ENCODE measurements at places on chromosomes 12 and 14. TPM values are rescaled to one million over a fixed set of nuclear protein-coding genes. Genes with fewer than 3 reads are reported as not detected.

GRCh38 chr12:67315661-67316060 is 46.5 kb downstream of the CAND1 start:
- H3K27me3 ChIP-seq, result no peaks in the 10 kb centered on the region
- no peak overlapping the region for H3K4me3 ChIP-seq
- H3K4me1 ChIP-seq, result peaks cover 3% of the 10 kb centered on the region

Gene RD3L
- not detected for total RNA-seq

Gene FAM90A1
- total RNA-seq, result 0.18 TPM

GRCh38 chr14:77390188-77390587 is 13.0 kb downstream of the SAMD15 start:
- no peak for DNase-seq
- H3K4me1 ChIP-seq, result no peaks in the 10 kb centered on the region
- no peak overlapping the region for H3K4me3 ChIP-seq
- H3K27ac ChIP-seq, result no peak overlapping the region
- no peaks in the 10 kb centered on the region for H3K36me3 ChIP-seq
- H3K27me3 ChIP-seq, result no peaks in the 10 kb centered on the region

- H3K4me3 ChIP-seq, result no peak overlapping the region
- H3K4me1 ChIP-seq, result no peaks in the 10 kb centered on the region
- H3K27ac ChIP-seq, result no peak overlapping the region
These were observed 44.2 kb upstream of the DCD start for GRCh38 chr12:54692353-54692752.

DNA sequence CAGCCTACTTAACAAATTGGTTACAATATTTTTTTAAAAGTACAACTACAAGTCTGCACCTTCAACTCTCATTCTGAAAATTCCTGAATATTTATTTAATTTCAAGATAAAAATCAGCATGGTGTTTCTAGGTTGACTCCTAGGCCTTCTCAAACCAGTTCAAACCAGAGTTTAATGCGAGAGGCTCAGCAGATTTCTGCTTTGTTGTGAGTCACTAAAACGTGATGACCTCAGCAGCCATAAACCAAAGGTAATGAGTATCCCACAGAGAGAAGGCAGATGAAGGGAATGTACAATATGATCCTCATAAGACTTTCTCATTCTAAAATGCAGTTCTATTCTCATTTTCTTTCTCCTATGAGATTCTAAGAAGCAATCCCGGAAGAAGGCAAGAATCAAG is 1.5 kb downstream of the PRDM4 start:
- peaks cover 5% of the 10 kb centered on the region for H3K4me1 ChIP-seq
- H3K4me3 ChIP-seq, result peak overlapping the region; percentile 79

Gene GARIN6
- total RNA-seq, result not detected

GRCh38 chr12:120012067-120012621 is 23.1 kb downstream of the BICDL1 start:
- H3K27me3 ChIP-seq, result no peaks in the 10 kb centered on the region
- no peaks in the 10 kb centered on the region for H3K4me1 ChIP-seq
- H3K36me3 ChIP-seq, result no peaks in the 10 kb centered on the region

Gene STK38L
- total RNA-seq, result 13.4 TPM

- H3K27ac ChIP-seq, result no peak overlapping the region
- no peak overlapping the region for H3K4me3 ChIP-seq
- no peaks in the 10 kb centered on the region for H3K27me3 ChIP-seq
- no peak for DNase-seq
These were observed 838.6 kb downstream of the RPS29 start for GRCh38 chr14:48747561-48748089.

DNA sequence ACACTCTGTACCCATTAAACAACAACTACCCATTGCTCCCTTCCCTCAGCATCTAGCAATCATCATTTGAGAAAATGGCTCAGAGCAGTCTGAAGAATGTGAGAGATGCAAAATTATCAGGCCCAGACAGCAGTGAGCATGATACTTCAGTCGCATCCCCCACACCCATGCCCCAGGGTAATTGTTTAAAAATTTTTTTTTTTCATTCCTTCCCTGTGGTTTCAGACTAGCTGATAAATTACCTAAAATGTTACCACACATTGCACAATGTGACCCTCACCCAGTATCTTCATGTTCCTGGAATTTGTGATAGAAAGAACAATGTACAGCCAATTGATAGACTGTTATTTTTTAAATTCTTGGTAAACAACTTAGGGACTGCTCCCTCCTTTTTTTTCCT is 11.3 kb upstream of the USP15 start:
- no peak overlapping the region for H3K27ac ChIP-seq
- no peak for DNase-seq
- H3K36me3 ChIP-seq, result no peaks in the 10 kb centered on the region
- H3K4me3 ChIP-seq, result no peak overlapping the region

DNA sequence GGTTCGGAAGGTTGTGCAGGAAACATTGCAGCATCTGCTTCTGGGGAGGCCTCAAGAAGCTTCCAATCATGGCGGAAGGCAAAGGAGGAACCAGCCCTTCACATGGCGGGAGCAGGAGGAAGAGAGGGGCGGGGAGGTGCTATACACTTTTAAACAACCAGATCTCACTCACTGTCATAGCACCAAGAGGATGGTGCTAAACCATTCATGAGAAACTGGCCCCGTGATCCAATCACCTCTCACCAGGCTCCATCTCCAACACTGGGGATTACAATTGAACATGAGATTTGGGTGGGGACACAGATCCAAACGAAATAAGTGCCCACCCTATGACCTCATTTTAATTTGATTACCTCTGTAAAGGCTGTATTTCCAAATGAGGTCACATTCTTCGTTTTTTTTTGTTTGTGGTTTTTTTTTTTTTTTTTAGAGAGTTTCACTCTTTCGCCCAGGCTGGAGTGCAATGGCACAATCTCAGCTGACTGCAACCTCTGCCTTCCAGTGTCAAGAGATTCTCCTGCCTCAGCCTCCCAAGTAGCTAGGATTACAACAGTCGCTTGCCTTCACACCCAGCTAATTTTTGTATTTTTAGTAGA is 11.4 kb upstream of the ORAI1 start:
- H3K36me3 ChIP-seq, result no peaks in the 10 kb centered on the region
- H3K4me3 ChIP-seq, result no peak overlapping the region
- DNase-seq, result no peak
- peaks cover 4% of the 10 kb centered on the region for H3K4me1 ChIP-seq

DNA sequence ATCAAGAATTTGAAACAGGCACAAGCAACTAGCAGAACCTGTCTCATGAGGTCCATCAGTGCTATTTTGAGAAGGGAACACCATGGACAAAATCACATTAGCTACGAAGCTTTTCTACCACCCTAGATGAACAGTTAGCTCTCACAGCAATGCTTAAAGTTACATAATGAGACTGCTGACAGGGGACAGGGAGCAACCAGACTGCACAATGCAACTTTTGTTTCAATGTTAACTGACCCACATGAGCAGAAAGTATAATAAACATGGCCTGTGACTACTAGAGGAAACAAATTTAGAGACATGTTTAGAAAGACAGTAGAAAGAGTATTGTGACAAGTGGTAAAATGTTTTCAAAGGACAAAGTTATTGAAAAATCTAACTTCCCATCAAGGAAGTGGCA is 282.8 kb downstream of the CEP128 start:
- no peak overlapping the region for H3K4me3 ChIP-seq
- H3K27me3 ChIP-seq, result no peaks in the 10 kb centered on the region
- H3K27ac ChIP-seq, result no peak overlapping the region
- H3K4me1 ChIP-seq, result no peaks in the 10 kb centered on the region
- H3K36me3 ChIP-seq, result no peaks in the 10 kb centered on the region

- H3K27me3 ChIP-seq, result no peaks in the 10 kb centered on the region
- no peak for DNase-seq
- H3K4me1 ChIP-seq, result peaks cover 7% of the 10 kb centered on the region
- H3K36me3 ChIP-seq, result no peaks in the 10 kb centered on the region
- peak overlapping the region; percentile 38 for H3K4me3 ChIP-seq
- no peak overlapping the region for H3K27ac ChIP-seq
These were observed 550 bp downstream of the GNG2 start for GRCh38 chr14:51860825-51861499.

GRCh38 chr14:32727832-32728231 is 210.8 kb upstream of the NPAS3 start:
- H3K4me1 ChIP-seq, result no peaks in the 10 kb centered on the region
- no peak overlapping the region for H3K27ac ChIP-seq
- H3K27me3 ChIP-seq, result no peaks in the 10 kb centered on the region
- no peak overlapping the region for H3K4me3 ChIP-seq

DNA sequence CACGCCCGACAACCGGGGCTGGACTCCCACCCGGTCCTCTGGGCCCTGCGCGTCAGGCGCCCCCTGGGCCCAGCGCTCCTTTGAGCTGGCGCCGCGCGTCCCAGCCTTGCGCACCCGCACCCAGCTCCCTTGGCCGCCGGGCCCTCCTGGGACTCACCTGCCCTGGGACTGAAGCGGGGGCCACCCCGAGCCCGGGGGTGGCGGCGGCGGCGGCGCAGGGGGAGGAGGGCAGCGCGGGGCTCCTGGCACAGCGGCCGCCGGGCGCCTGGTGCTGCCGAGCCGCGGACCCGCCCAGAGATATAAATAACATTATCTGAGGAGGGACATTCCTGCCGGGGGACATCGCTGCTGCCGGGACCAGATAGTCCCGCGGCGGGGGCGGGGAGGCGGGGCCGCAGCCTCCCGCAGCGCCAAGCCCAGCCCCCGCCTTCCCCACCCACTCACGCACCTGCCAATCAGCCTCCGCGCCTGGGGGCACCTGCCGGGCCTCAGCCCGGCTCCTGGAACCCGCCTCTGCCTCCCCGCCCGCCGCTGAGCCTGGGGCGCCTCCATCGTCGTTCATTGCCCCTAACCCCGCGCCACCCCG is at the start of gene SPTB:
Gene SPTB (minus strand): TSS at position 273 of the 586 bp plus-strand sequence. CDS start 56,813 bp downstream, outside the sequence.
- no peaks in the 10 kb centered on the region for H3K27me3 ChIP-seq
- peak within 1 kb of the TSS; percentile 37 for H3K4me3 ChIP-seq
- no peaks in the 10 kb centered on the region for H3K36me3 ChIP-seq
- no peak within 1 kb of the TSS for H3K27ac ChIP-seq

GRCh38 chr14:69664865-69665526 is 53.6 kb downstream of the SUSD6 start:
- no peaks in the 10 kb centered on the region for H3K27me3 ChIP-seq
- H3K36me3 ChIP-seq, result no peaks in the 10 kb centered on the region
- no peak overlapping the region for H3K27ac ChIP-seq
- peaks cover 31% of the 10 kb centered on the region for H3K4me1 ChIP-seq

DNA sequence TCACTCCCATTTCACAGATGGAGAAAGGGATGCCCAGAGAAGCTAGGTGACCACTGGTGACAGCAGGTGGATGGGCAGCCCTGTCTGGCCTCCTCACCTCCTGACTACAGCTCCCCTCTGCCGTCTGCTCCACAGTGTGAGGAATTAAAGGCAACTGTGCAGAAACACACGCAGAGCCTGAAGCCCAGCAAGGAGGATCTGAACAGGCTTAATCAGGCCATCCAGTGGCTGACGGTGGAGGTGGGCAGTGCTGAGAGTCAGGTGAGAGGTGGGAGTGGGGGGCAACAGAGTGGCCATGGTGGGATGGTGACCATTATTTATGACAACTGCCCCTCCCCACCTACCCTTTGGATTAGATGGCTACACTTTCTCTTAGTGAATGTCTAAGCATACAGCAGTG is 1.2 kb downstream of the KRT86 start:
- no peaks in the 10 kb centered on the region for H3K4me1 ChIP-seq
- no peak for DNase-seq
- H3K27me3 ChIP-seq, result no peaks in the 10 kb centered on the region
- no peak overlapping the region for H3K4me3 ChIP-seq

Gene CCDC177
- not detected for total RNA-seq

- no peak overlapping the region for H3K27ac ChIP-seq
- H3K27me3 ChIP-seq, result no peaks in the 10 kb centered on the region
- no peak overlapping the region for H3K4me3 ChIP-seq
- H3K36me3 ChIP-seq, result no peaks in the 10 kb centered on the region
These were observed 46.1 kb upstream of the OTOGL start for GRCh38 chr12:80053051-80053790.

- no peaks in the 10 kb centered on the region for H3K36me3 ChIP-seq
- no peak overlapping the region for H3K27ac ChIP-seq
- H3K4me3 ChIP-seq, result no peak overlapping the region
- DNase-seq, result no peak
- peaks cover 1% of the 10 kb centered on the region for H3K4me1 ChIP-seq
These were observed 5.4 kb downstream of the PLBD1 start for GRCh38 chr12:14562279-14562678.

- H3K4me3 ChIP-seq, result no peak overlapping the region
- no peaks in the 10 kb centered on the region for H3K36me3 ChIP-seq
- H3K4me1 ChIP-seq, result no peaks in the 10 kb centered on the region
These were observed 14.8 kb downstream of the GDF11 start for GRCh38 chr12:55757701-55758100.

GRCh38 chr14:40393143-40393542 is 960.9 kb upstream of the FBXO33 start:
- no peak for DNase-seq
- no peaks in the 10 kb centered on the region for H3K27me3 ChIP-seq
- H3K27ac ChIP-seq, result no peak overlapping the region
- no peaks in the 10 kb centered on the region for H3K4me1 ChIP-seq
- H3K4me3 ChIP-seq, result no peak overlapping the region
- H3K36me3 ChIP-seq, result no peaks in the 10 kb centered on the region

Gene BDKRB2
- total RNA-seq, result 0.87 TPM

DNA sequence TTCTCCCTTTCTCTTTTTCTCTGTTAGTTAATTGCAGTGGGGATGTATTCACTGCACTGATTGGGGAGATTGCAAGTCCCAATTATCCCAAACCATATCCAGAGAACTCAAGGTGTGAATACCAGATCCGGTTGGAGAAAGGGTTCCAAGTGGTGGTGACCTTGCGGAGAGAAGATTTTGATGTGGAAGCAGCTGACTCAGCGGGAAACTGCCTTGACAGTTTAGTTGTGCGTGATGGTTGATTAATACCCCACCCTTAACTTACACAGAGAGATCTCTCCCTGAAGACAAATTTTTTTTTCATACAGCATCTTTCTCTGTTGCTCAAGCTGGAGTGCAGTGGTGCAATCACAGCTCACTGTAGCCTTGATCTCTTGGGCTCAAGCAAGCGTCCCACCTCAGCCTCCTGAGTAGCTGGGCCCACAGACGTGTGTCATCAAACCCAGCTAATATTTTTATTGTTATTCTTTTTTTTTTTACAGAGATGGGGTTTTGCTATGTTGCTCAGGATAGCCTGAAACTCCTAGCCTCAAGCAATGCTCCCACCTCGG is 4.6 kb downstream of the C1S start:
- H3K27me3 ChIP-seq, result no peaks in the 10 kb centered on the region
- DNase-seq, result no peak

GRCh38 chr12:111359231-111359913 is 9.5 kb downstream of the PHETA1 start:
- H3K27ac ChIP-seq, result no peak overlapping the region
- H3K27me3 ChIP-seq, result no peaks in the 10 kb centered on the region

Gene CCDC196
- total RNA-seq, result not detected

GRCh38 chr12:92539110-92539749 is 163.6 kb upstream of the PLEKHG7 start:
- H3K4me1 ChIP-seq, result peaks cover 19% of the 10 kb centered on the region
- H3K36me3 ChIP-seq, result no peaks in the 10 kb centered on the region
- no peak for DNase-seq
- no peaks in the 10 kb centered on the region for H3K27me3 ChIP-seq

Measured in ovary (tissue), 10 donors.